ENCODE measurements at places on chromosomes 2 and 18. TPM values are rescaled to one million over a fixed set of nuclear protein-coding genes. Genes with fewer than 3 reads are reported as not detected.

PLGLB2 gene
- 1.9 TPM for total RNA-seq

SCYGR4 gene
- total RNA-seq, result not detected

HADHB gene
- total RNA-seq, result 73.1 TPM

ARHGAP25 gene
- not detected for total RNA-seq

GRCh38 chr2:11023326-11024258 is 111.9 kb downstream of the KCNF1 start:
- H3K27me3 ChIP-seq, result no peaks in the 10 kb centered on the region
- peaks cover 29% of the 10 kb centered on the region for H3K4me1 ChIP-seq
- H3K4me3 ChIP-seq, result no peak overlapping the region
- no peaks in the 10 kb centered on the region for H3K36me3 ChIP-seq
- H3K27ac ChIP-seq, result peak overlapping the region; percentile 45
- DNase-seq, result no peak

DNA sequence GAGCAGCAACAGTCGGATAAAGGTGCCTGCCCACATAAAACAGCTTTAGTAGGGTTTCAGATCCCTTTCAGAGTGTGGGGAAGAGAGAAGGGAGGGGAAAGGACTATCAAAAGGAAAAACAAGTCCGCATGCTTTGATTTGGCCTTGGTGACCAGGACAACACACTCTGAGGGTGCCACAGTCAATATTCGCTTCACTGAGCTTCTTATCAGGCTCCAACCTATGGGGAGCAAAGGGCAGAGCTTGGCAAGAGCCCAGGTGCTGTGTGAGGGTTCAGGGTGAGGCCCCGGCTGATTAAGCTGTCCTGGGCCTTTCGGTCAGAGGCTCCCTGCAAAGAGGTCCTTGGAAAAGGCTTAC is 237.4 kb upstream of the SMAD2 start:
- peaks cover 7% of the 10 kb centered on the region for H3K4me1 ChIP-seq
- no peaks in the 10 kb centered on the region for H3K36me3 ChIP-seq
- DNase-seq, result no peak
- H3K27ac ChIP-seq, result no peak overlapping the region
- H3K27me3 ChIP-seq, result no peaks in the 10 kb centered on the region

GRCh38 chr2:152465541-152465940 is 130.6 kb downstream of the FMNL2 start:
- no peaks in the 10 kb centered on the region for H3K27me3 ChIP-seq
- no peak for DNase-seq
- H3K4me3 ChIP-seq, result no peak overlapping the region
- peak overlapping the region; percentile 47 for H3K27ac ChIP-seq
- H3K36me3 ChIP-seq, result no peaks in the 10 kb centered on the region

- H3K4me1 ChIP-seq, result no peaks in the 10 kb centered on the region
- H3K36me3 ChIP-seq, result no peaks in the 10 kb centered on the region
- DNase-seq, result no peak
- H3K27me3 ChIP-seq, result no peaks in the 10 kb centered on the region
- H3K4me3 ChIP-seq, result no peak overlapping the region
- H3K27ac ChIP-seq, result no peak overlapping the region
Observed at GRCh38 chr2:65876114-65876513, 443.7 kb upstream of the SPRED2 start.

DNA sequence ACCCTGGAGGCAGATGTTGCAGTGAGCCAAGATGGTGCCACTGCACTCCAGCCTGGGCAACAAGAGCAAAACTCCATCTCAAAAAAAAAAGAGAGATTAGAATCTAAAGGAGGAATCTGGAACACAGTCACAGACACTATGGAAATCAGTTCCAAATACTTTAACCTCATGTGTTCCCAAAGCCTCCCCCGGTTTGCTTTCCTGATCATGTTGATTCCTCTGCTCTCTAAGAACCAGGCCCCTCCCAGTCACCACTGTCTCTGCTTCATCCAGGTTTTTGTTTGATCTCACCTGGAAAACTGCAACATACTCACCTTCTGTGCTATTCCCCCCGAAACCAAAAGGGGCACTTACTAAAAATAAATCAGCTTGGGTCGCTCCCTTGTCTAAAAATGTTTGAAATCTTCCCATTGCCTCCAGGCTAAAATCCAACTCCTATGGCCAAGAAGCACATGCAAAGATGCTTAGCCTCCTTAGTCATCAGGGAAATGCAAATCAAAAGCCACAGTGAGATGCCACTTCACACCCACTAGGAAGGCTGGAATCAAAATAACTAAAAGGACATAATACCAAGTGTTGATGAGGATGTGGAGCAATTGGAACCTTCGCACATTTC is 6.2 kb upstream of the NEU2 start:
- no peak overlapping the region for H3K4me3 ChIP-seq
- H3K27me3 ChIP-seq, result no peaks in the 10 kb centered on the region

DNA sequence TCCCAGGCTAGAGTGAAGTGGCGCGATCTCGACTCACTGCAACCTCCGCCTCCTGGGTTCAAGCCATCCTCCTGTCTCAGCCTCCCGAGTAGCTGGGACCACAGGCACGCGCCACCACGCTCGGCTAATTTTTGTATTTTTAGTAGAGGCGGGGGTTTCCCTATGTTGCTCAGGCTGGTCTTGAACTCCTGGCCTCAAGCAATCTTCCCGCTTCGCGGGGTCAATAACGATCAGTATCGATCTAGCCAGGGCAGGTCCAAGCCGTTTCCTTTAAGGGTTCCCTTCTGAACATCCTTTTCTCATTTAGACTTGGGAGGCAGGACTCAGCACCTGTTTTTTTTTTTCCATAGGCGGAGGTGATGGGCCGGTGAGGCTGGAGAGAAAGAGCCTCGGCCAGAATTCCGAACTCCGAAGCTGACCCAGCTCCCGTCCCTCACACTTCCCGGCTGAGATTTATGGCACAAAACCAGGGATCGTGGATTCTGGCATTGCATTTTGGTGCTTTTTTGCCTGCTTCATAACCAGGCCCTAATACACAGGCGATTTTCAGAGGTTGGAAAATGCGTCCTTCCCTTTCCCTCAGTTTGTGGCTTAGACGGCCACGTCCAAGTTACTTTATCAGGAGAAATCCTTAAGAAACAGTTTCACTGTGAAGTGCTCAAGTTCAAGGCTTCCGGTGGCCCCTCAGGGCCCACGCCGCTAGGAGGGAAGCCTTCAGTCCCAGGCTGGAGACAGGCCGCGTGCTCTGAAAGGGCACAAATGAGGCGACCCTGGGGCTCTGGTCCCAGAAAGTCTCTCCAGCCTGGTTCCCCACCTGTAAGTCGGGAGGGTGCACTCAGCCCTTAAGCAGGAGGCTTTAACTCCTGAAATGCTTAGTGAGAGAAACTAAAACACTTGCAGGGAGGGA is 998 bp upstream of the SLC66A3 start:
- peak overlapping the region; percentile 80 for H3K27ac ChIP-seq
- no peaks in the 10 kb centered on the region for H3K36me3 ChIP-seq
- no peak for DNase-seq
- H3K27me3 ChIP-seq, result no peaks in the 10 kb centered on the region

Measured in PC-9 (cell line).